ENCODE measurements at places on chromosomes 1 and 21.

GRCh38 chr1:201563941-201564340 lies 25.0 kb downstream of the NAV1 start:
- DNase-seq: no peak

DNA sequence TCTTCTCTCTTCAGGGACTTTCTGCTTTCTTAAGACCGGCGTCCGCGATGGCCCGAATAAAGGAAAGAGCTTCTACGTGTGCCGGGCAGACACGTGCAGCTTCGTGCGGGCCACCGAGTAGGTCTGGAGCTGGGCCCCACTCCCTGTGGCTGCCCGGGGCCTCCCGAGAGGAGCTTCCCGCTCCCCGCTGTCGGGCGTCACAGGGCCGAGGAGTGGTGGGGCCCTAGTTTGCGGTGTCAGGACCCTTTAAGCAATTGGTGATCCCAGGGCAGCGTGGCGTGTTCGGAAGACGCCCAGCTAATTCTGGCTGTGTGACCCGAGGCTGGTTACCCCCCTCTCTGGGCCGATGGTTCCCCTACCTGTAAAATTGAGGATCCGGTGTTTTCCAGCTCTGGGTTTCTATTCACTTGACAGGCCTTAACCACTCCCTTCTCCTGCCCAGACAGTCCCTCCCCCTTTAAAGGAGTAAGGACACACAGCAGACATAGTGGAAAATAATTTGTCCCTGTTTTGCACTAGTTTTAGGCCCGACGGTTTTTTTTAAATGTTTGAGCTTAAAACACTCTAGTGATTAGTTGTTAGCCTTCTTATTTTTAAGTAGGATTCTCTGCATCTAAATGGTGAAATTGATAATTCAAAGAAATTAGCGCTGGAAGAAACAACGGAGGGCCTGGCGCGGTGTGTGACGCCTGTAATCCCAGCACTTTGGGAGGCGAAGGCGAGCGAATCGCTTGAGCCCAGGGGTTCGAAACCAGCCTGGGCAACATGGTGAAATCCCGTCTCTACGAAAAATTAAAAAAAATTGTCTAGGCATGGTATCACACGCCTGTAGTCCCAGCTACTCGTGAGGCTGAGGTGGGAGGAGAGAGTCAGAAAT lies 553 bp downstream of the TTF2 start:
- DNase-seq: no peak

DNA sequence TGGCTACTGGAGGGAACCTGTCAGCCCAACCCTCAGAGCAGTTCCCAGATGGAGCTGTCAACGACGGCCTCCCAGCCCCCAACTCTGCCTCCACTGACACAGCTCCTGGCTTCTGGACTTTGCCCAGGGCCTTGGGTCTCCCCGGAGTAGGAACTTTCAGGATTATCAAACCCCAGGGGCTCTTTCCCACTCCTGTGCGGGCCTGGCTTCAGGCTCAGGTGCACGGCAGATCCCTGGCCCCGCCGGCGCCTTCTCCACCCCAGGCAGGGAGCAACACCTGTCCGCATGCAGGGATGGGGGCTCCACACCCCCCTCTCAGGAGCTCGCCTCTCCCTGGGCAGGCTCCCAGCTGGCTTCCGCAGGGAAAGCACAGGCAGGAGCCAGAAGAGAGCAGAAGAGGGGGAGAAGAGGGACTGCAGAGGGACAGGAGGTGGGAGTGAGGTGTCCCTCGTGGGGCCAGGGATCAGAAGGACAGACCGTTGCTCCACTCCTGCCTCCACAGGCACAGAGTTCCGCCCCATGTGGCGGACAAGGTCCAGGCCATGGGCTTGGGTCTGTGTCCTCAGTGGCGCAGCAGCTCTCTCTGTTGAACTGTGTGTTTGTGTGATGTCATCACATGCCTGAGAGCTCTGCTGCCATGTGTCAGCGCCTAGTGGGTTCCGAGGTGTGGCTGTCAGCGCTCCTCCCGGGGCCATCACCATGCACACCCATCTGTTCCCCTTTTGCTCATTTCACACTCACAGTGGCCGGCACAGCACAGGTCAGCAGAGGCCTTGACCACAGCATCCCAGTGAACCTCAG lies 107.7 kb downstream of the PDE9A start:
- DNase-seq: no peak

DNA sequence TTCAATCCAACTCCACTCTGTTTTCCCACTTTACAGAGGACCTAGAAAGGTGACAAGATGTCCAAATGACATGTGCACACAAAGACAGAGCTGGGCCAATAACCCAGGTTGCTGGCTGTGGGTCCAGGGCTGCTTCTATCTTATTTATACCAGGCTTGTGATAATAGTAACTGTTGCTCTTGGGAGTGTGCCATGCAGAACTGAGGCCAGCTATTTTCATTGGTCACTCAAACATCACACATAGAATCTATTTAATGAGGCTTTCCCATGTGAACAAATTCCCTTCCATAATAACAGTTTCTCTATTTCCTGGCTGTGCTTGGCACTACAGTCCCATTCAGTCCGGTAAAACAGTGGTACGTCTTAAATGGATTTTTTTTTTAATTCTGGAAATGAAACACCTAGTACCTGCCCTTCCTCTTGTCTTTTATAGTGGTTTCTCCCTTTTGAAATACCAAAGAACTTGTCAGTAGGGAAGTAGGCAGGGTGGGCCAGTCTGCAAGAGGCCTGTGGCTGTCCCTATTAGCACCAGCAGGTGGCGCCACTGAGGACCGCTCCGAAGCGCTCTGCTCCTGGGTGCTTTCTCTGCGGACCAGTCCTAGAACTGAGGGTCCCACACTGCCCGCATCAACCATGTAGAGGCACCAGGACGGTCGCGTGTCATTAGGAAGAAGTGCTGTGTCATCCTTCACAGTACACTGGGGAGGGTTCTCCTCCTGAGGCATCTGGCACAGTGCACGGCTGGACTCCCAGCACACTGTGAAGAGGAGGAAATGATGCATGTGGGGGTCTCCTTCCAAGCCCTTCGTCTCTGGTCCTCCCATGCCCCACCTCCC lies 52.1 kb downstream of the GPR161 start:
- DNase-seq: peak; percentile 28

- DNase-seq: no peak
Observed at GRCh38 chr1:101394041-101394440, 157.2 kb downstream of the S1PR1 start.

GRCh38 chr1:223401873-223402789 lies 8.9 kb downstream of the CCDC185 start:
- no peak for DNase-seq

GRCh38 chr21:27192281-27192949 lies 225.5 kb upstream of the ADAMTS5 start:
- DNase-seq: no peak

- DNase-seq: no peak
Observed at GRCh38 chr1:12230549-12231275, 882 bp downstream of the VPS13D start.

GRCh38 chr21:27114111-27114510 lies 147.2 kb upstream of the ADAMTS5 start:
- DNase-seq: no peak

DNA sequence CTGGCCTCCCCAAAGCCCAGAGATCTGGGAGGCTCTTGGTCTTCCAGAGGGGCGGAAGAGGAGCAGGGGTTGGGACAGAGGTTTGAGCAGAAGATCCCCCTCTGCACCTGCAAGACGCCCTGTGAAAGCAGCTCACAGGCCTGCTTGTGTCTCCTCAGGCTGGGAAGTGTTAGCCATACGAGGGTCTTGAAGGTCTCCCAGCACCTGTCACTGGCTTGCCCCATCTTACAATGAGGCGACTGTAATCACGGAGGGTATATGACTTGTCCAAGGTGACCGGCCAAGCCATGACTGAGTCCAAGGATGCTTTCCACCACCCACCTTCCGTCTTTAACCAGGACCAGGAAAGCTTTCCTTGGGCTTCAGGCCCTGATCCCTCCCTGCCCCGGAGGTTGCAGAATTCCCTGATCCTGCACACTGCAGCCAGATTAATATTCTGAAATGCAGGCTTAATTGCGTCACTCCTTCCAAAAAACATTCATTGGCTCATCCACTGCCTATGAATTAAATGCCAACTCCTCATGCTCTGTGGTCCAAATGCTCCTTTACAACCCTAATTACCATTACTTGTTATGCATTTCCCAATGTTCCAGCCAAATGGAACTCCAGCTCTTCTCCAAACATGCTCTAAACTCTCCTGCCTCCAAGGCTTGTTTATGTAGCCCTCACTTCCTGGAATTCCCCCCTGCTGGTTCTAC lies 64.0 kb downstream of the DDX20 start:
- no peak for DNase-seq

GRCh38 chr1:174097426-174097825 lies 61.9 kb upstream of the RABGAP1L start:
- no peak for DNase-seq

GRCh38 chr1:45499415-45499769 lies 481 bp downstream of the CCDC163 start:
- DNase-seq: no peak

- no peak for DNase-seq
Observed at GRCh38 chr1:109819906-109820305, 56.2 kb upstream of the EPS8L3 start.

DNA sequence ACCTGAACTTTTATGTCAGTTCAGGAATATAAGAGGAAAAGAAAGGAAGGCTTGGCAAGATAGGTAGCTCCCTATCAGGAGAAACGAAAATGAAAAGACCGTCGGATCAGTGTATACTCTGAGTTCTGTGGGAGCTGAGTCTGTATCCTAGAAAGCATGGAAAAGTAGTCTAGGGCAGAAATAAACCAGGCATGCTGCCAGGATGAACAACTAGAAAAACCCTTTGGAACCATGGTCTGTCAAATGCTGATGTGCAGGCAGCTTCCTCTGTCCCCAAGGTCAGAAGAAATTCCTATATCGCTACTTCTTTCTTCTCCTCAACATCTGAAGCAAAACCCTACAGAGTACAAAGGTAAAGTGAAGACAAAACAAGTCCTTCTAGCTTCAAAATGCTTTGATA lies 268.8 kb downstream of the ST6GALNAC3 start:
- DNase-seq: no peak

DNA sequence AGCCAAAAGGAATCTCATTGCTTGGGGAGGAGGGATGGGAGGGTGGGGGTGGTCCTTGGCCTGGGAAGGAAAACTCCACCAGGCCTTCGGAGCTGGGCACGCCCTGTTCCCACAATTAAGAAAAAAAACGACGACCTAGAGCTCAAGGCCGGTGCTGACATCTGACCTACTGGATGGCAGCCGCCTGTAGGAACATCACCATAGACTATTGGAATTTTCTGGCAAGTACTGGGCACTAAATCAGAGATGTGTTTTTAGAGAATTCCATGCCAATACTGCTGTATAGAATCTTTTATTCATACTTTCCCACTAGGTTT lies 729 bp downstream of the NADK start:
- DNase-seq: no peak

DNA sequence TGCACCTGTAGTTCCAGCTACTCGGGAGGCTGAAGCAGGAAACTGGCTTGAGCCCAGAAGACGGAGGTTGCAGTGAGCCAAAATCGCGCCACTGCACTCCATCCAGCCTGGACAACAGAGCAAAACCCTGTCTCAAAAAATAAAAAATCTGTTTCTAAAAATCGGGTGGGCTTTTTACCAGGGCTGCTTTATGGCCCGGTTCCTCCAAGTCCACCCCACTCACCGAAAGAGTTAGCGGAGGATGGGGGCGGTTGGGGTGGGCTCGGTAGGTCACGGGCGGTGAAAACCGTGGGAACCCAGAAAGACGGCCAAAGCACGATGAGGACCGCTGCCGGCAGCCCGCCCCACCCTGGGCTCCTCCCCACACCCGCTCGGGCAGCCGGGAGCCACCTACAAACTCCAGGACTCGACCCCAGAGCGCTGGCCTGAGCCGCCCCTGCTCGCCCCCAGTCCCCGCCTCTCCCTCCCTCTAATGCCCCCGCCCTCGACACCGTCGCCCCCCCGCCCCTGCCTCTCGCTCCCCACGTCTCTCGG lies 846 bp upstream of the PER3 start:
- no peak for DNase-seq

DNA sequence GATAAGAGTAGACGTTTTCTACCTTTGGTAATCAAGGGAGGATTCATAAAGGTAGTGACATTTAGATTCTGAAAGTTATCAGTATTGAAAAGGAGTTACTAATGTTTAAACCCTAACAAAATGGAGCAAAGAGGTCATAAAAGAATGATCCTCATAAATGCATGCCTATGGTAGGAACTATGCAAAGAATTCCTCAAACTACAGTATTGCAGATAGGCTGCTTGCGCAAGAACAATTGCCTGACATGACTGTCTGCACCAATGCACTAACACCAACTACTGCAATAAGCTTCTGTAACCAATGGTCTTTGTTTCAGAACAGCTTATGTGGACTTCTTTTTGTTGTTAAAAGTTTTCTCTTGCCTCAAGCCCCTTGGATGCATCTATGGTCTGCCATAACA lies 597.3 kb upstream of the ADGRL4 start:
- no peak for DNase-seq

DNA sequence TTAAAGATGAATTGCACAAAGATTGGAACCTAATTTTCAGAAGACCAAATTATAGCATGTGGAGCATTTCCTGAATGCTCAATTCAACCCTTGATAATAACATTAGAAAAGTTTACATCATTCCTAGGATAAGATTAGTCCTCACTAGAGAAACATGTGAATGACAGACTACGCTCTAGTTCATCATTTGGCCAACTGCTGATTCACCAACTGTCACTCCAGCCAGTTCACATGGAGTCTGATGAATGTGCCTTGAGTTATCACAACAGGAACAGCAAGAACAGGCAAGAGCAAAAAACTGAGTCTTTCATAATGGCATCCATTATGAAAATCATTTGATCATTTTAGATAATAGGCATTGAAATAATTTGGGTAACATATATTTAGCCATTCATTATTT lies 415.9 kb downstream of the PTPRC start:
- no peak for DNase-seq

- no peak for DNase-seq
Observed at GRCh38 chr1:67908250-67908936, 75.1 kb upstream of the GNG12 start.

DNA sequence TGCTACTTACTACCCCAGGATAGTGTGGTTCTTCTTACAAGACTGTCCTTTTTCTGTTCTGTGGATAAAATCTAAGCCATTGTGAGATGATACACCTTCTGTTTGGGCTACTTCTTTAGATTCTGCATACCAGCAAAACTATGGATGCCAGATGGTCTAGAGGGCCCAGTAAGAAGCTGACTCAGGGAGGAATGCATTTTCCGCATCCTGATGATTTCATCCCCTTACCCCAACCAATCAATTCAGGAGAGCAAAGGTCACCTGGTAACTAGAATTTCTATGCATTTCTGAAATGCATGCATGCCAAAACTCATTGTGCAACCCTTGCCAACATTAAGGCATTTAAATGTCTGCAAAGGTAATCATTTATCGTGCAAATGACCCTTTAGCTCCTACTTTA lies 285.7 kb upstream of the ZP4 start:
- no peak for DNase-seq

DNA sequence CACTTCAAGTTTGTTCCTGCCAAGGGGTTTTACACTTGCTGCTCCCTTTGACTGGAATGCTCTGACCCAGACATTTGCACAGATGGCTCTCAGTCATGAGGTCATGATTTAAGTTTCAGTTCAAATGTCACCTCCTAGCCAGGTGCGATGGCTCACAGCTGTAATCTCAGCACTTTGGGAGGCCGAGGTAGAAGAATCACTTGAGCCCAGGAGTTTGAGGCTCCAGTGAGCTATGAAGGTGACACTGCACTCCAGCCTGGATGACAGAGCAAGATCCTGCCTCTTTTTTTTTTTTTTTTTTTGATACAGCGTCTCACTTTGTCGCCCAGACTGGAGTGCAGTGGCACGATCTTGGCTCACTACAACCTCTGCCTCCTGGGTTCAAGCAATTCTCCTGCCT lies 4.5 kb upstream of the ZMYM4 start:
- no peak for DNase-seq

- DNase-seq: no peak
Observed at GRCh38 chr1:180906511-180906910, 6.2 kb upstream of the KIAA1614 start.
